Psoas muscle (tissue), 8 donors: ENCODE measurements at places on chromosomes 4 and X. TPM values are rescaled to one million over a fixed set of nuclear protein-coding genes. Genes with fewer than 3 reads are reported as not detected.

ENPEP gene
- 4.3 TPM for total RNA-seq

DNA sequence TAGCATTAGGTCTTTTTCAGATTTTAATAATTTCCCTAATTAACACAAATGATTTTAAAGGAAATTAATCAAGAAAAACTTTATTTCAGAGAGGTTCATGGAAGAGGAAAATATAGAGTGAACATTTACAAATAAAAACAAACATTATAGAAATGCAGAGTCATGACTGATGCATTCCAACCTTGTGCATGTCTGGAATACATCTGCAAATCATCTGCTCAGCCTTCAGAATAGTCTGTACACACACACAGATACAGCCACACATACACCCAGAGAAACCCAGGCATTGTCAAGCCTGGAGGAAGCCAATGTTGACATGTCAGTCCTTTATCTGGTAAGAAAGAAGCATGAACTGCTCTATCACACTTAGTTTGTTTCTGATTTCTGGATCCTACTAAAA lies 61.3 kb upstream of the NFKB1 start:
- H3K4me3 ChIP-seq = peak overlapping the region; percentile 24
- no peaks in the 10 kb centered on the region for H3K36me3 ChIP-seq
- peaks cover 18% of the 10 kb centered on the region for H3K4me1 ChIP-seq
- no peaks in the 10 kb centered on the region for H3K27me3 ChIP-seq
- peak overlapping the region; percentile 75 for H3K27ac ChIP-seq

DNA sequence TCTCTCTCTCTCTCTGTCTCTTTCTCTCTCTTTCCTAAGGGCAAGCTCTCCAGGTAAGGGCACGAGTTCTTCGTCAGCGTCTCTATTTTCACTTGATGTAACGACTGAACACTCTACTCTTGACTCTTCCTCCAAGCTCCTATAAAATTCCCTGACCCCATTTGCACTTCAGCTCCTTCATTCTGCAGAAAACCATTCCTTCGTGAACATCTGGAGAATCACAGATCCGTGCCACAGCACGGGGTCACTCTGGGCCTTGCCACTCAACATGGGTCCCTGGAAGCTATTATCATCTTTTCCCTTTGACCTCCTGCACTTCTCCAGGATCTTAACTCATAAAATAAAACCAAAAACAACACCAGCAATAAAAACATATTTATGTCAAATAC lies 112.0 kb upstream of the LNX1 start:
- H3K27ac ChIP-seq = peak overlapping the region; percentile 18
- H3K36me3 ChIP-seq = no peaks in the 10 kb centered on the region
- H3K4me1 ChIP-seq = peaks cover 10% of the 10 kb centered on the region
- H3K27me3 ChIP-seq = no peaks in the 10 kb centered on the region

PPEF2 gene
- not detected for total RNA-seq

GRCh38 chrX:116204932-116205331 lies 34.4 kb downstream of the AGTR2 start:
- H3K27ac ChIP-seq = no peak overlapping the region
- H3K4me1 ChIP-seq = no peaks in the 10 kb centered on the region
- H3K4me3 ChIP-seq = no peak overlapping the region
- H3K36me3 ChIP-seq = no peaks in the 10 kb centered on the region
- no peak for DNase-seq

GRCh38 chr4:79949178-79949577 lies 123.9 kb downstream of the ANTXR2 start:
- DNase-seq = no peak
- no peaks in the 10 kb centered on the region for H3K4me1 ChIP-seq
- no peaks in the 10 kb centered on the region for H3K27me3 ChIP-seq
- no peaks in the 10 kb centered on the region for H3K36me3 ChIP-seq

PDE5A gene
- 21.1 TPM for total RNA-seq

RGN gene
- 4.4 TPM for total RNA-seq

GRCh38 chr4:6200922-6201362 lies 593 bp upstream of the JAKMIP1 start:
- no peak overlapping the region for H3K27ac ChIP-seq
- H3K4me1 ChIP-seq = no peaks in the 10 kb centered on the region
- H3K36me3 ChIP-seq = no peaks in the 10 kb centered on the region
- no peaks in the 10 kb centered on the region for H3K27me3 ChIP-seq
- DNase-seq = no peak

GRCh38 chrX:73400136-73400748 lies 46.6 kb upstream of the CDX4 start:
- no peaks in the 10 kb centered on the region for H3K4me1 ChIP-seq
- H3K4me3 ChIP-seq = no peak overlapping the region
- H3K36me3 ChIP-seq = no peaks in the 10 kb centered on the region
- DNase-seq = no peak
- no peak overlapping the region for H3K27ac ChIP-seq

- no peaks in the 10 kb centered on the region for H3K27me3 ChIP-seq
- H3K36me3 ChIP-seq = no peaks in the 10 kb centered on the region
- DNase-seq = no peak
- no peak overlapping the region for H3K27ac ChIP-seq
- peaks cover 4% of the 10 kb centered on the region for H3K4me1 ChIP-seq
Observed at GRCh38 chrX:33970028-33970967, 161.8 kb downstream of the FAM47A start.

SPANXN5 gene
- not detected for total RNA-seq

GRCh38 chr4:145298885-145299284 lies 118.5 kb upstream of the OTUD4 start:
- H3K27ac ChIP-seq = no peak overlapping the region
- H3K4me1 ChIP-seq = peaks cover 5% of the 10 kb centered on the region
- no peak overlapping the region for H3K4me3 ChIP-seq
- no peaks in the 10 kb centered on the region for H3K27me3 ChIP-seq
- no peaks in the 10 kb centered on the region for H3K36me3 ChIP-seq
